Kidney glomerular epithelial cell (primary cell): ENCODE measurements at places on chromosomes 1 and 21.

DNA sequence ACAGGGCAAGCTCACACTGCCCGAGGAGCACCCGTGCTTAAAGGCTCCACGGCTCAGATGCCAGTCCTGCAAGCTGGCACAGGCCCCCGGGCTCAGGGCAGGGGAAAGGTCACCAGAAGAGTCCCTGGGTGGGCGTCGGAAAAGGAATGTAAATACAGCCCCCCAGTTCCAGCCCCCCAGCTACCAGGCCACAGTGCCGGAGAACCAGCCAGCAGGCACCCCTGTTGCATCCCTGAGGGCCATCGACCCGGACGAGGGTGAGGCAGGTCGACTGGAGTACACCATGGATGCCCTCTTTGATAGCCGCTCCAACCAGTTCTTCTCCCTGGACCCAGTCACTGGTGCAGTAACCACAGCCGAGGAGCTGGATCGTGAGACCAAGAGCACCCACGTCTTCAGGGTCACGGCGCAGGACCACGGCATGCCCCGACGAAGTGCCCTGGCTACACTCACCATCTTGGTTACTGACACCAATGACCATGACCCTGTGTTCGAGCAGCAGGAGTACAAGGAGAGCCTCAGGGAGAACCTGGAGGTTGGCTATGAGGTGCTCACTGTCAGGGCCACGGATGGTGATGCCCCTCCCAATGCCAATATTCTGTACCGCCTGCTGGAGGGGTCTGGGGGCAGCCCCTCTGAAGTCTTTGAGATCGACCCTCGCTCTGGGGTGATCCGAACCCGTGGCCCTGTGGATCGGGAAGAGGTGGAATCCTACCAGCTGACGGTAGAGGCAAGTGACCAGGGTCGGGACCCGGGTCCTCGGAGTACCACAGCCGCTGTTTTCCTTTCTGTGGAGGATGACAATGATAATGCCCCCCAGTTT lies 1.3 kb downstream of the CELSR2 start:
- DNase-seq = no peak

GRCh38 chr21:29718081-29718815 lies 221.5 kb downstream of the GRIK1 start:
- DNase-seq = peak; percentile 16

GRCh38 chr1:112672842-112673241 lies 1.6 kb upstream of the MOV10 start:
- DNase-seq = no peak

GRCh38 chr1:1132042-1132950 lies 16.4 kb upstream of the C1orf159 start:
- no peak for DNase-seq

- DNase-seq = no peak
Measured at GRCh38 chr21:44756423-44757185, 45.0 kb downstream of the UBE2G2 start.

- no peak for DNase-seq
Measured at GRCh38 chr1:78500529-78500928, 9.8 kb downstream of the PTGFR start.

DNA sequence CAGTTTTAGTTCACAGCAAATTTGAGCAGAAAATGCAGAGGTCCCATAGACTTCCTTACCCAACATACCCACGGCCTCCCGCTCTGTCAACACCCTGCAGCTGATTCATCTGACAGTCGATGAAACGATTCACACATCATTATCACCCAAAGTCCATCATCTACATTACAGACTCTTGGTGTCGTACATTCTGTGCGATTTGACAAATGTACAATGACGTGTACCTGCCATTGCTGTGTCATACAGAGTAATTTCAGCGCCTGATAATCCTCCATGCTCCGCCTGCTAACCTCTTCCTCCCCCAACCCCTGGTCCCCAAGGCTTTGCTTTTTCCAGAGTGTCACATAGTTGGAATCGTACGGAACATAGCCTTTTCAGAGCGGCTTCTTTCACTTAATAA lies 94.7 kb upstream of the SLC25A33 start:
- DNase-seq = no peak

DNA sequence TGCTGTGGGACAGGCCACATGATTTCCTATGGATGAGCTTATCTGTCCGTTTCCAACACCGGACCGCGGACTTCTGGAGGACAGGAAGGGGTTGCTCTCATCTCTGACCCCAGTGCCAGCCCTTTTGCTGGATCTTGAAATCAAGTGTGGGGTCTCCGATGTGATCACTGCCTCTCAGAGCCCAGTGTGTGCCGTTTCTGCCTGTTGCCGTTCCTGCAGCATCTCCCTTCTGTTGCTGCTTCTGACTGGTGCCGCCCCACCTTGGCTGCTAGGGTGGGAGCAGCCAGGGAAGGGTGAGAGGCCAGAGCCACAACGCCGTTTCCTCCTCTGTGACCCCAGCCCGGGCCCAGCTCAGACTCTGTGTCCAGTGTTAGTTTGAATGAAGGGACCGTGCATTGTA lies 67.3 kb upstream of the WNT4 start:
- DNase-seq = no peak

DNA sequence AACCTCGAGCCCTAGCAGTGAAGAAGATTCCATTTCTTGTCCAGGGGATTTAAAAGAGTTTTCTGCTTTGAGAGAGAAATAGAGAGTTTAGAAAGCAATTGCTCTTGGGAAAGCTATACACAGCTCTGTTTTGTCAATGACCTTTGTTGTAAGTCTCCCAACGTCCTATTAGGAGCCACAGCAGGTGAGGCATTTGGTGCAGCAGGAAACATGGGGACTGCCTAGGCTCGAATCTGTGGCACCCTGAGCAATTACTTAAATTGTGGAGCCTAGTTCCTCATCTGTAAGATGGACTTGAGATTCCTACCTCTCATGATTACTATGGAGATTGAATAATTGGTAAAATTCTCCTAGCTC lies 8.2 kb downstream of the DCLRE1B start:
- DNase-seq = no peak

DNA sequence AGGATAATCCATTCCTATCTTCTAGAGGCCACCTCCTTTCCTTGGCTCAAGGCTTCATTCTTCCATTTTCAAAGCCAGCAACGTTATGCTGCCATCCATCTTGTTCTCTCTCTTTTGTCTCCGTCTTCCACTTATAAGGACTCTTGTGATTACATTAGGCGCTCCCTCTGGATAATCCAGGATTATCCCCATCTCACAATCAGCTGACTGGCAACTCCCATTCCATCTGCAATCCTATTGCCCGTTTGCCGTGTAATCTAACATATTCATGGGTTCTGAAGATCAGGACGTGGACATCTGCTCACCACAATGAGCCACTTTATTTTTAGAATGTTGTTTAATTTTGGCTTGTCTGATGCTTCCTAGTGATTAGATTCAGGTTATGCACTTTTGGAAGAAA lies 89.3 kb downstream of the EBNA1BP2 start:
- no peak for DNase-seq

DNA sequence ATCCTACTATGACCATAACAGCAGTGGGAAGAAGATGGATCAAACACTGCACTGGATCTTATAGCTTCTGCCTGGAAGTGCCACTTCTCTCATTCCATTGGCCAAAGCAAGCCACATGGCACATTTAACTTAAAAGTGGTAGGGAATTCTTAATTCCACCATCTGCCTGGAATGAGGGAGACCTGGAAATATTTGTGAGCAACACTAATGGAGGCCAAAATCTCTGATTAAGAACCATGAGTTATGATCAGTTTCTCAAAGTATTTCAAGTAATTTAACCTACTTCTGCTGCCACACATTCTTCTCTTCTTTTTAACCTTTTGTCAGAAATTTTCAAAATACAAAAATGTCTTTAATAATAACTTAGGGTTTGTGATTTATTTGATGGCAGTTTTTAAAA lies 154.0 kb upstream of the C1orf87 start:
- no peak for DNase-seq

DNA sequence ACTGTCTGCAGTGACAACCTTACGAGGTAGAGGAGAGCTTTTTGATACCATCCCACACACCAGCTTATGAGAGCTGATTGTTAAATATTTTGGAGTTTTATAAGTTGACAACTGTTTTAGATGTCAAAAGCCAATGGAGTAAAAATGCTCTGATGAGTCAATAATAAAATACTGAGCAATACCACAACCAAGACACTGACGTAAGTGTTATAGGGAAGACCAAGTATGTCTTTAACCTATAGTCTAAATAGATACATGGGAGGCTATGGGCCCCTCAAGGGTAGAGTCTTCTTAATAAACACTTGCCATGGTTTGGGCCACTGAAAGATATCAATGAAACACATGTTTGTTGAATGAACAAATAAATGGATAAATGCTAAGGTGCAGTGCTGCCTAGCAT lies 49.2 kb downstream of the DUSP10 start:
- no peak for DNase-seq
